ENCODE measurements at places on chromosomes 13 and 19.

DNA sequence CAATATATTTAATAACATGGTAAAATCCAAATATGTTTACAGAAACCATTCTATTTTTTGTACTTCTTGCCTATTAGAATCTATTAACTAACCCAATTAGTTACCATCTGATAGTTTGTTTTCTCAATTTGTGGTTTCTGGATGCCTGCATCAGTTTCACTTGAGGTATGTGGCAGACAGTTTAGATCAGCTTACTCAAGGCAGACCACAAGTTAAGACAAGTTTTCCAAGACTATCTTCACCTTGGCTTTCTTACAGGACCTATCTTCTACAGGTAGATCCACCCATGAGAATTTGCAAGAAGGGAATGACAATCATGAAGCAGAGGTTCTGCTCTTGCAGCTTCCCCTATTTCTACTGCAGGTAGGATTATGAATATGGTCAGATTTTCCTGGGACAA lies 458.6 kb downstream of the DACH1 start:
- no peak for DNase-seq

GRCh38 chr13:99256283-99256682 lies 1.9 kb downstream of the GPR18 start:
- DNase-seq: no peak

GRCh38 chr13:49980266-49980665 lies 16.6 kb upstream of the TRIM13 start:
- DNase-seq: no peak

DNA sequence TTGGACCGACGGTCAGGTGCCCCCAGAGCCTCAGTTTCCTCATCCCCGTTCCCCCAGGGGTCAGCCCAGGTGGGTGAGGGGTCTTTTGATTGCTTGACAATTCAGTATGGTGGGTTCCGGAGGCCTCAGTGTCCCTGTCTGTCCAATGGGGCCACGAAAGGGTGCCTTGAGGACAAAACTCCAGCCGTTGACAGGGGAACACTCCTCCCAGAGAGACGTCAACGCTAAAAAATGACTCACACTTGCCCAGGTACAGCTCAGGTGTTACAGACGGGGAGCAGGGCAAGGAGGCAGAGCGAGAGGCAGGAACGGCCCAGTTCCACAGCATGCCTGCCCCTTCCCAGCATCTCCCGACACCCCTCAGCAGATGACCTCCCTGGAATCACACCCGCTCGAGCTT lies 1.8 kb downstream of the TNFAIP8L1 start:
- DNase-seq: no peak

DNA sequence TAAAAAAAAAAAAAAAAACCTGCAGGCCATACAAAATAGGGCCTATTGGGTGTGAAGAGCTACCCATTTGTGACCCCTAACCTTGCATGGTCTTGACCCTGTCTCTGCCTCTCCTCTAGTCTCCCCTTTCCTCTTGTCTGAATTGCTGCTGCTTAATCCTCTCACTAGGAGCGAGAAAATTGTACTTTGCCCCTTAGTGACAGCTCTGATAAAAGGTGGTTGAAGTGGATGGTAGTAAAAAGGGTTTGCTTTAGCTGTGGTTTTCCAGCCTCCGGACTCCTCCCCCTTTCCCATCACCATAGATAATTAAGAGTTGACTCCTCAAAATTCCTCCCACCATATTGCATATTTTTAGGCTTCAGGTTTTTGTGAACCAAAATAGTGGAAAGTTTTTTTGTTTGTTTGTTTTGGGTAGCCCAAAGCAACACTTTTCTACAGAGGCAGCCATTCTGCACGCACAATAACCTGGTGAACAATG lies 23.5 kb downstream of the ACTN4 start:
- DNase-seq: no peak

DNA sequence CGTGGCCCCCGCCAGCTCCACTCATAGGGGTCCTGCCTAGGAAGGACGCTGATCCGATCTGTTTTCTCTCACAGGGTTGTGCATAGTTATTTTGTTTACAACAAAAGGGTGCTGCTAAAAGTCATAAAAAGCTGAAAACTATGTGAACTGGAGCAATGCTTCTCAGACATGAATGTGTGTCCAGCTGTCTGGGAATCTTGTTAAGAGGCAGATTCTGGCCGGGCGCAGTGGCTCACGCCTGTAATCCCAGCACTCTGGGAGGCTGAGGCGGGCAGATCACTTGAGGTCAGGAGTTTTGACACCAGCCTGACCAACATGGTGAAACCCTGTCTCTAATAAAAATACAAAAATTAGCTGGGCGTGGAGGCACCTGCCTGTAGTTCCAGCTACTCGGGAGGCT lies 8.6 kb downstream of the LRRC4B start:
- no peak for DNase-seq

DNA sequence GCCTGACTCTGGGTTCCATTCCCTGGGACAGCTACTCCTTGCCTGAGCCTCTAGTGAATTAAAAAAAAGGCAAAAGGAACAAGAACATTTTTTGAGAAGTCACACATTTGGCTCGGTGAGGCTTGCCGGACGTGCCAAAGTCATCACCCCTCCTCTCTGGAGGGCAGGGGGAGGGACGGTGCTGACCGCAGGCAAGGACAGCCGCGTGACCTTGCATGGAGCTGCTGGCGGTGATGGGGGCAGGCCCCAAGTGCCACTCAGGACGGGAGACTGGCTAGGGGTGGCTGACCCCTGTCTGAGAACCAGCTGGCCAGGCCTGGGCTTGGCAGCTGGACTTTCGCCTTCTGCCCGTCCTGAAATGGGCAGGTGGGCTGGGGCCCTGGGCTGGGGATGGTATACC lies 26.4 kb downstream of the MAP2K2 start:
- no peak for DNase-seq

GRCh38 chr19:58466089-58466759 lies 656 bp upstream of the ZNF324 start:
- DNase-seq: no peak

DNA sequence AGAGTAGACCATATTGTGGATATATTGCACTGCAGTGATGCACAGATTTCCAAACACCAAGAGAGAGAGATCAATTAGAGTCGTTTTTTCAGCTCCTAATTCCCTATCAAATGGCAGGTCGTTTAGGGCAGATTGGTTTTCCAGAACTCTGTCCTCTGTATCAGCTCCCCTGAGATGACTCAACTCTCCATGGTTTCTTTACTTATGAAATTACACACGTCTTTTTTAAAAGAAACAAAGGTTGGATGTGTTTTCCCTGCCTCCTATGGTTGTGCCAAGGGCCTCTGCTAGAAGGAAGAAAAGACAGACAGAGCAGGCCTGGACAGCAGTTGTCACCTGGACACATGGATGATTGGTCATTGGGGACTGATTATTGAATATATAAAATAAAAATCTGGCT lies 478.1 kb upstream of the NBEA start:
- DNase-seq: no peak

DNA sequence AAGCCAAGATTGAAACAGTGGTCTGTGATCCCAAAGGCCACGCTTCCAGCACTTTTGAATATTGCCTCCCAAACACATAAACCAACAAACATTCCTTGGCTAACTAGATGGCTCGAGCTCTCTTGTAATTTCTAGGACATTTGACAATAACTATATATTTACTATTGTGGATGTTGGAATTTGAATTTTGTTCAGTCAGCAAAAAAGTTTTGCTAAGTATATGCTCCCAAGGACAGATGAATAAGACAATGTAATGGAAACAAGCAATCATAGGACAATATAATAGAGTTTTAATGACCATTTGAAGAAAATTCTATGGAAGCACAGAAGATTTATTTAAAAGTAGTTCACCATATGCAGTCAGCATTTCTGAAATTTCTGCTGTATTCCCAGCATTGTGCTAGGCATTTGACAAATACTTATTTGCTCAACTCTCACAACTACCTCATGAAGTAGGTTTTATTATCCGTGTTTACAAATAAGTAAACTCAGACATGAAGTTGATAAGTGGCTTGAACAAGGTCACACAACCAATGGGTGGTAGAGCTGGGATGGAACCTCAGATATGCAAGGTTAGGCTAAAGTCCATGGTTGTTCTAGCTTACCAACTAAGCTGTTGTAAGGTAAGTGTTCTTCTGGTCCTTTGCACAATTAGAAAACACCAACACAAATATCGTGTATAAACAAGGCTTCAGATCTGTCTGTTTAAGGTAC lies 205.1 kb downstream of the NUFIP1 start:
- DNase-seq: no peak

- no peak for DNase-seq
These were observed 9.7 kb downstream of the FUT2 start for GRCh38 chr19:48705431-48705830.

DNA sequence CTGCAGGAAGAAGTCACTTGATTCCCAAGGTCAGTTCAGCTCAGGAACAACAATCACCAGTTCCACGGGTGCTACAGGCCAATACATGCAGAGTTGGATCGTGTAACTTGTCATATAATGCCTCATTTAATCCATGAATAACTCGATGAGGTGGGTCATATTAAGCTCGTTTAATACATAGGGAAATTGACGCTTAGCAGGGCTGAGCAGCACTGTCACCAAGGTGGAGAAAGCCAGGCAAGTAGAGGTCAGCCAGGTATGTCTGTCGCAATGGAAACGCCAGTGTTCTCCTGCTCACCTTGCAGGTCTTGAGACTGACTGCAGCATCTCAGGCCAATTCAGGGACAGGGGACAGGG lies 52.3 kb downstream of the CCDC70 start:
- DNase-seq: no peak

DNA sequence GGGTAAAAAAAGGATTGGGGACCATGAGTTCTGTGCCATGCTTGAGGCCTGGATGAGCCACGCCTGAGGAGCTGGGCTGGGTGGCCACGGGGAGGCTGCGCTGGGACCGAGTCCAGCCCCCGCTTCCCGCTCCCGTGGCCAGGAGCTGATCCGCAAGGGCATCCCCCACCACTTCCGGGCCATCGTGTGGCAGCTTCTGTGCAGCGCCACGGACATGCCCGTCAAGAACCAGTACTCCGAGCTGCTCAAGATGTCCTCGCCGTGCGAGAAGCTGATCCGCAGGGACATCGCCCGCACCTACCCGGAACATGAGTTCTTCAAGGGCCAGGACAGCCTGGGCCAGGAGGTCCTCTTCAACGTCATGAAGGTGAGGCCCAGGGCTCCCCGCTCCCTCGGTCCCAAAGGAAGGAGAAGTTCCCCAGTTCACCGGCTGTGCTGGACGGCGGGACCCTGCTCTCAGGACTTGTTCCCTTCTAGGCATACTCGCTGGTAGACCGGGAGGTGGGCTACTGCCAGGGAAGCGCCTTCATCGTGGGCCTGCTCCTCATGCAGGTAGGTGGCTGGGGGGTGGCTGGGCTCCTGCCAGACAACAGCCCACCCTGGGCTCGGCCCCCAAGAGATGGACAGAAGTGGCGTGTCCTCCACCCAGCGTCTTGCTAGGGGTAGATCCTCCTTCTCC lies 18.9 kb downstream of the EVI5L start:
- DNase-seq: no peak

DNA sequence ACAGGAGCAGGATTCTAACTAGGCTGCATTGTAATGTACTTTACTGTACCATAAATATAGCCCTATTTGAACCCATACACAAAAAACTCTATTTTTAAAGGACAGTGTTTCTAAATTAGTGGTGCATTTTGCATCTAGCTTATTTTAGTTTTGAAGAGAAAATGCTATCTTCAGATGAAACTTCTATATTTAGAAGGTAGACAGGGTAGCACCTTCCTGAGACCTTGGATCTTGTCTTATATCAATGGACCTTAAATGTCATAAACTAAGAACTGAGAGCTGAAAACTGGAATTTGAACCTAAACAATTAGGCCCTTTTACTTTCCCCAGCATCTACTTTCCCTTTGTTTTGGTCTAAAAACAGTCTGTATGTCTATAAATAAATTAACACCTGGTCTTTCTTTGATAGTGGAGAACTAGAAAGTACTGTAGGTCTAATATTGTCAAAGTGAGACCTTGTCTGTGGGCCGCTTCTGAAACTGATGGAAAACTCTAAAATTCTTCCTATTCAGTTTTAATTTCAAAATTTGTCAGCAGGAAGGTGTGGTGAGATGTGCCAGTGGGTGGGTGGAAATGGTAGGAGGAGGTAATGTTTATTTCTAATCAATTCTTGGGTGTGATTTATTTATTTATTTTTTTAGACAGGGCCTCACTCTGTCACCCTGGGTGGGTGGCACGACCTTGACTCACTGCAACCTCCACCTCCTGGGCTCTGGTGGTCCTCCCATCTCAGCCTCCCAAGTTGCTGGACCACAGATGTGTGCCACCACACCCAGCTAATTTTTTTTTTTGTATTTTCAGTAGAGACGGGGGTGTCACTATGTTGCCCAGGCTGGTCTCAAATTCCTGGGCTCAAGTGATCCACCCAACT lies 10.1 kb downstream of the COG3 start:
- no peak for DNase-seq

DNA sequence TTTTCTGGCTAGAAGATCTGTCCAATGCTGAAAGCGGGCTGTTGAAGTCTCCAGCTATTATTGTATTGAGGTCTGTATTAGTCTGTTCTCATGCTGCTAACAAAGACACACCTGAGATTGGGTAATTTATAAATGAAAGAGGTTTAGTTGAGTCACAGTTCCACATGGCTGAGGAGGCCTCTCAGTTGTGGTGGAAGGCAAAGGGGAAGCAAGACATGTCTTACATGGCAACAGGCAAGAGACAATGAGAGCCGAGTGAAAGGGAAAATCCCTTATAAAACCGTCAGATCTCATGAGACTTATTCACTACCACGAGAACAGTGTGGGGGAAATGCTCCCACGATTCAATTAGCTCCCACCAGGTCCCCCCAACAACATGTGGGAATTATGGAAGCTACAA lies 980.4 kb downstream of the SLITRK5 start:
- DNase-seq: no peak

- no peak for DNase-seq
These were observed 70.3 kb downstream of the MAP4K1 start for GRCh38 chr19:38547421-38547820.

GRCh38 chr19:27779954-27780353 lies 1433.0 kb downstream of the UQCRFS1 start:
- no peak for DNase-seq

DNA sequence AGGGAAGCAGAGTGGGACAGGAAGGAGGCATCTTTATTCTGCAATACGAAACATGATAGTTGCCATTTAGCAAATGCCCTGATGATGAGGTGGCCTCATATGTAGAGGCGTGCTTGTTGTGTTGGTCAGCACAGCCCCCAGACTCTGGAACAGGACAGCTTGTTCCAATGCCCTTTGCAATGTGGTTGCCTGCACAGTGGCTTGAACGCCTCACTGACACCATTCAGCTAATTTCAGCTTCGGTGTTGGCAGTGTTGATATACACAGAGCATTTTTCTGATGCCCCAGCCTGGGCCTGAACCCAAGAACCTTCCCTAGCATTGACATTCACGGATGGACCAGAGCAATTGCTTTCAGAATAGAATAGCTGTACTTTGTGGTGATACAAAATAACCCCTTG lies 133.3 kb downstream of the HS6ST3 start:
- DNase-seq: no peak

DNA sequence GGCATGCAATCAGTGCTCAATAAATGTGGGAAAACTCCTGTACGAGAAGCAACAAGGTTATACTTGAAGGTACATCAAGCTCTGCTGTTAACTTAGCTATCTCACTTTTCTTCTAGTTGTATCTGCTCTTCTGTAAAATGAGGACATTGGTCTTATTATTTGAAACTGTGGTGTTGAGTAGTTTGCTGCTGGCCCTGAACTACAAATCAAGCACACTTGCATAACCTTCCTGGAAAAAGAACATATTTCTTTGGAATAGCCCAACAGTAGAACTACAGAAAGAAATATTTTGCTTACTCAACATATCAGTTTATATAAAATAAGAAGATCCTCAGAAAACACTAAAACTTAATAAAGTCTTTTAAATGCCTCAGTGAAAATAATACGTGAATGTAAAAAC lies 203.0 kb downstream of the KCTD12 start:
- no peak for DNase-seq

- DNase-seq: no peak
These were observed 453.9 kb downstream of the COG6 start for GRCh38 chr13:40109351-40109844.
